ENCODE measurements at places on chromosomes 11 and 22. TPM values are rescaled to one million over a fixed set of nuclear protein-coding genes. Genes with fewer than 3 reads are reported as not detected.

DNA sequence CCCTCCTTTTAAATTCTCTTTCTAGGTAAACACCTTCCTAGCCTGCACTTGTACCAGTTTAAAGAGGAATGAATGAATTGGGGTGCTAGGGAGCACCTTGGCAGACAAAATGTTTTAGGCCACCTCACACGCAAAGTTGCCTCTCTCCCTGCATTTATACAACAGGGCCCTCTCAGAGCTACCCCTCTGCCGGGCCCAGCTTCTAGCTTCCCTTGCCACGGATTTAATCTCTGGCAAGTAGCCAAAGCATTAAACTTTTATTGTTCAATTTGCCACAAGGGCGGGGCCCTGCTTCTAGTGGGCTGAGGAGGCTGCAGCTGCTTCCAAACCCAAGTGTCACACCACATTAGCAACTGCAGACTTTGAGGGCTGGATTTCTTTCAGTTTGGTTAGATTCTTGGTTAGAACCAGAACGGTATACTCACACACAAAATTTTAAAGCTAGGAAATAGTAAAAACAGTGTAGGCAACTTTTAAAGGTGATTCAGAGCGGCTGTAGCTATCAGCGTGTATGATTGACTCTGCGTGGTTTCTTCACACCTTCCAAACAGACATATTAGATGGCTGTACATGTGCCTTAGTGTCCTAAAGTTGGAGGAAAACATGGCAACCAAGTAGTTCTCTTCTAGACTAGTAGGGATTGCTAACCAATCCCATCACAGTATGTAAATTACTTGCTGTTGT lies 6.5 kb downstream of the KREMEN1 start:
- DNase-seq: peak; percentile 51

DNA sequence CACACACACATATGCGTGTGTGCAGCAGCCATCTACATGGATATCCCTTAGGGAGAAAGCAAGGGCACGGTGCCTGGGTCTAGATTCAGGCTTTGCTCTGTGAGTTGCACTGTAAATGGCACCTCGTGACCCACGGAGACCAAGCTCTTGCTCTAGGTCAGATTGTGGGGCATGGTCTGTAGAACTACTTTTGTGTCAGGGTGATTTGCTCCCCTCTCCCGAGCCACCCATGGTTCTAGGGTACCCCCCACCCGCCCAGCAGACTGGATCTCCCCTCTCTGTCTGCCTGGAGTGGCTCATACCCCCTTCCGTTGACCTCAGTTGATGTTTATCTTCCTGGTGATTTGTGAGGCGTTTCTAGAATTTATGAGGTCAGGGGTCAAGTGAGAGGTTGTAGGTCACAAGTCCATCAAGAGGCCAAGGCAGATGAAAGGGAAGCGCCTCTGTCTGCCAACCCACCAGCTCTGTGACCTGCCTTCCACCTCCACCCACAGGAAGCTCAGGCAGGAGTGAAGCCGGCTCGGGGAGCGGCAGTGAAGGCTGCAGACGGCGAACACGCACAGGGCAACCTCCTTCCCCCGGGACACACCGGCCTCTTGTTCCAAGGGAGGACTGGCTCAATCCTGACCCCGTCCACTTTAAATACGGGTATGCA lies 76.2 kb upstream of the TTLL12 start:
- DNase-seq: no peak

GRCh38 chr11:27545946-27546345 lies 39.4 kb upstream of the LIN7C start:
- no peak for DNase-seq

- no peak for DNase-seq
Observed at GRCh38 chr11:64025205-64025604, 10.5 kb upstream of the FLRT1 start.

GRCh38 chr11:131867457-131868257 lies 497.2 kb downstream of the NTM start:
- peak; percentile 77 for DNase-seq

GRCh38 chr11:109956124-109956793 lies 136.9 kb upstream of the ZC3H12C start:
- DNase-seq: no peak

DNA sequence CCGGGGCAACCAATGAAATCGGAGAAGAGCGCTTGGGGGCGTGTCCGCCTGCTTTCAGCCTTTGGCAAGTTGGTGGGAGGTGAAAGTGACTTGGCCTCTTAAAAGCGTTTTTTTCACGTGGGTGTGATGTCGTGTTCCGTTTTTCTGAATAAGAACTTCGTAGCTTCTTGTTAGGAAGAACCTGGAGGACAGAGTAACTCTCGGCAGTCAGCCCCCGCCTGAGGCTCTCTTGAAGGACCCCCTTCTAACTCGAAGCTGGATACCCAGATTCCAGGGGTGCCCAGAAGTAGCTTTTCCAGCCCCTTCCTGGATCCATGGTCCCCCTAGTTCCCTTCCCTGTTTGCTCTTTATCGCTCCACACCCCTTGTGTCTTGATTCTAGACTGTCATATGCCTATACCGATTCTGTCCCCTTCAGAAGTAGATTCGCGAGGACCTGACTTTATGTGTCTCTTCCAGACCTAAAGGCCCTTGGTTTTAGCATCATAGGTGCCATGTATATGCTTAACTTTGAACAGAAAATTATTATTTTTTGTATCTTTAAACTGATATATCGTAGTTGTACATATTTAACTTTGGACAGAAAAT lies 915 bp upstream of the OSBP start:
- no peak for DNase-seq

DNA sequence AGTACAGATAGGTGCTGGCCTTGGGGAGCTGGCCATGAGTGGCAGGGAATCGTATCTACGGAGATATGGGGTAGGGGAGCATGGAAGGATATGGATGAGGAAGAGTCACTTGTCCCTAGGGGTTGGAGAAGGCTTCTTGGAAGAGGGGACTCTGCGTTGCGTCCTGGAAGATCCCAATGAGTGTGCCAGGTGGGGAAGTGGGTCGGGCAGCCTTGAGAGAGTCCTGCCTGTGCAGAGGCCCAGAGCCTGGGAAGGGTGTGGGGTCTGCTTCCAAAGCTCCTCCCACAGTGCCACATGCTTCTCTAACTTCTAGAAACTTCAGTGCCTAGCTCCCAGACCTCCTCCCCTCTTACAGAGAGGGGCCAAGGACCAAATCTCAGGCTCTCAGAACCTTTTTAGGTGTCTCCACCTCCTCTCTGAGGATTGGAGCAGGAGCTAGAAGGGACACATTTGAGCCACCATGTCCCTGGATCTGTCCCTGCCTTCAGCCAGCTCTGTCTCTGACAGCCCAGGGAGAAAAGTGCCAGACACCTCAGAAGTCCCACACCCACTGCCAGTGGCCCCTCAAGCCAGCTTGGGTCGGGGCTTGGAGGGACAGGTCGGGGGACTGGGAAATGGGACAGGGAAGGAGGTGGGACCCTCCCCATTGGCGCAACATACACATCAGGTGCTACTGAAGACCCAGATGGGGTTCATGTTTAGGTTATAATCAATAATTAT lies 11.0 kb downstream of the RHBDD3 start:
- DNase-seq: no peak

GRCh38 chr11:24206511-24206910 lies 290.3 kb upstream of the LUZP2 start:
- no peak for DNase-seq

DNA sequence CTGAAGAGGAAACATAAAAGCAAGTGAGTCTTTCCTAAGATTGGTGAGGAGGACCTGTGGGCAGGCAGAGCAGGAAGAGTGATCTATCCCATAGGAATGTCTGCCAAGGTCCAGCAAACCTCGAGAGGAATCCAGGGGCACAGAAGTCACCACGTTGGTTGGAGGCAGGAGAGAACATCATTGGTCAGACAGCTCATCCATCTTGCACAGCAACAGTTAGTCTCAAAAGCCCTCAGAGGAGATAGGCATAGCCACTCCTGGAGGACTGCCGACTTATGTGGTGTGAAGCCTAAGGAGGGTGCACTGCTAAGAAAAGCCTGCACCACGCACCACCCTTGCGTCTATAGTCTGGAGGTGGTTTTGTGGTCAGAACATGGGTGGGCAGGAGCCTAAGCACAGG lies 109.1 kb downstream of the RASSF10 start:
- peak; percentile 93 for DNase-seq

GRCh38 chr11:110971140-110971539 lies 258.9 kb upstream of the ARHGAP20 start:
- DNase-seq: peak; percentile 16

- DNase-seq: no peak
Observed at GRCh38 chr11:116053548-116053919, 549.3 kb upstream of the CADM1 start.

- DNase-seq: no peak
Observed at GRCh38 chr11:45607995-45608394, 57.4 kb downstream of the CHST1 start.

DNA sequence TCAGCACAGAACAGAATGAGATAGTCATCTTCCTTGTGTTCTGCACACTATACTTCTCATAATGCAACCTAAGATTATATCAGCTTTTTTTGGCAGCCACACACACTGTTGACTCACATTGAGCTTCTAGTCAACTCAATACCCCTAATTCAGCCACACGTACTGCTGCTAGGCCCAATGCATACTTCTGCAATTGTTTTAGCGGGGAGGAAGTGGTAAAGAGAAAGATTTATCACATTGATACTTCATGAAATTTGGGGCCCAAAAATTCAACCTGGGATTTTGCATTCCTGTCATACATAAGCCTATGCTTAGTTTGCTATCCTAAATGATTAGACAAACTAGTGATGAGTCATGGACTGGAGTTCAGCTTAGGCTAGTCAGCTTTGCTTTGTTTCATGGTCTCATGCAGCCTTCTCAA lies 8.6 kb upstream of the UPB1 start:
- DNase-seq: peak; percentile 78

- DNase-seq: no peak
Observed at GRCh38 chr22:38970551-38970950, 11.6 kb upstream of the APOBEC3B start.

DNA sequence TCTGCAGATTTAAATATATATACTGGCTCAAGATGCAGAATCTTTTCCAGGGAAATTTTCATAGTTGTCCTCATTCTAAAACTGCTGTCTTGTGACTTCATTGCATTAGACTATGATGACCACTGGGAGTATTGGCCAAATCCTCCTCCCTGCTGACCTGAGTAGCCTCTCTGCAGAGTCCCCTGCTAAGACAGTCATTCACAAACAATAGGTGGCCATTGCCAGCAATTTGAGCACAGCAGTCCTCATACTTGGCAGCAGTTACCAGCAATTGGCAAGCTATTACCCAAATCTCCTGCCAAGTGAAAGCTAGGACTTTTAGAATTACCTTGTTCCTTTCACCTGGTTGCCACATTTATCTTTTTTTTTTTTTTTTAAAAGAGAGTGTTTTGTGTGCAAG lies 325.8 kb downstream of the FAT3 start:
- no peak for DNase-seq

GRCh38 chr11:100687054-100687629 lies at the start of gene ARHGAP42:
Gene ARHGAP42, plus strand, starts transcription at chr11:100687288. Its CDS starts 391 bp downstream, at chr11:100687679.
- DNase-seq: peak; percentile 72

- DNase-seq: no peak
Observed at GRCh38 chr22:20117633-20118299, 740 bp upstream of the TRMT2A start.

DNA sequence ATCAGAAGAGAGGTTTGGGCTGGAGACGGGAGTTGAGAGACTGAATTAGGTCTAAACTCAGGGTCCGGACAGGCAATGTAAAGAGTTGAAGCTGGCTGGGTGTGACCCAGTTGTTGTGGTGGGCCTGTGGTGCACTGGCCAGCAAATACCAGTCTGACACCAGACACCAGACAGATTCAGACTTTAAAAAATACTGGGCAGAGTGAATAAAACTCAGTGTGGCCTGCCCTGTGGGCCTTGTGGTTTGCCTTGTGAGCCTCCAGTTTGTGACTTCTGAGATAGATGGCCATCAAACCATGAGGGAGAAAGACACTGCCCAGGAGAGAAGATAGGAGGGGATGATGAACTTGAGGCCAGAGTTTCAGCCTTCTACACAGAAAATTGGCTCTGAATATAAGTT lies 25.8 kb downstream of the RCN1 start:
- DNase-seq: no peak

- DNase-seq: no peak
Observed at GRCh38 chr11:75084883-75085282, 11.8 kb downstream of the OR2AT4 start.

GRCh38 chr11:19821993-19822392 lies 109.4 kb downstream of the NAV2 start:
- DNase-seq: no peak

DNA sequence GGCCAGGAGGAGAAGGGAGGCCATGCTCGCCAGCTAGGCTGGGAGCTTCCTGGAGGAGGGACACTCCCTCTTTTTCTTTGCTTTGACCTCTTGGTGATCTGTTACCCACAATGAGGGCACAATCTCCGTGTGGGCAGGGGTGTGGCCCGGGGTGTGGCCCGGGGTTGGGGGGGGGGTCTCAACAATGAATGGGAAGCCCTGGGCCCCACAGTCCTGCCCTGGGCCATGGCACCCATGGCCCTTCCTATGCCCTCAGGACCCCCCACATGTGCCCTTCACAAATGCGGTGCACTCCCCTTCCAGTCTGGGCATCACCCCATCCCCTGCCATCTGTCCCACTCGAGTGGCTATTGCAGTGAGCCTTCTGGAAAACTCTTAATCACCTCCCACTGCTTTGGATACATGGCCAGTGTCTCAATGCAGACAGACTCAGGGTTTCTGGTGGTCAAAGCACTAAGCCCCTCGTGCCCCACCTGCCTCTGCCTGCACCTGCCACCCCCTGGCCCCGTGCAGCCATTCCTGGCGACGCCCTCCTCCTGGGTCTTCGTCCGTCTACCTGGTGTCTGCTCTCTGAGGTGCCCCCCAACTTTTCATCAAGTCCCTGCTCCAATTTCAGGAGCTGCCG lies 611.3 kb downstream of the TBC1D22A start:
- no peak for DNase-seq

- DNase-seq: no peak
Observed at GRCh38 chr22:40421082-40421350, 50.6 kb downstream of the SGSM3 start.

DNA sequence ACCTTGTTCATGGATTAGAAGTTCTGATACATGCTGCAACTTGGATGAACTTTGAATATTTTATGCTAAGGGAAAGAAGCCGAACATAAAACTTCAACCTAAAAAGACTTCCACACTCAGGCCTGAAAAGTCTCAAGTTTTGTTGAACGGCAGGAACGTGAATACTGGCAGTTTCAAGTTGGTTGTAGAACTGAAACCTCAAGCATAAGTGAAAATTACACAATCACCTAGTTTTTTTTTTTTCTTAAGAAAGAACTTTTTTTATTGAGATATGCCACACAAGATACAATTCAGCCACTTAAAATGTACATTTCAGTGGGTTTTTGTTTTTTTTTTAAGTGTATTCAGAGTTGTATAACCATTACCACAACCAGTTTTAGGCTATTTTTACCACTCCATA lies 50.8 kb upstream of the ADORA2A start:
- DNase-seq: no peak

The TREH gene
- not detected for total RNA-seq

The RTN4RL2 gene
- 6.5 TPM for total RNA-seq

The DEPDC7 gene
- not detected for total RNA-seq

The ANGPTL5 gene
- total RNA-seq: not detected

The BIK gene
- total RNA-seq: 24.6 TPM

The OR4A16 gene
- not detected for total RNA-seq

The ACRV1 gene
- total RNA-seq: not detected

The GRM5 gene
- total RNA-seq: not detected

The YPEL4 gene
- total RNA-seq: not detected

The MCHR1 gene
- total RNA-seq: not detected

The TEX54 gene
- not detected for total RNA-seq

The OR52H1 gene
- total RNA-seq: not detected
